ENCODE measurements at places on chromosomes 1 and 21.

- DNase-seq, result no peak
Observed at GRCh38 chr1:117857418-117857817, 72.0 kb downstream of the GDAP2 start.

GRCh38 chr1:7236844-7237515, 451.7 kb downstream of the CAMTA1 start:
- DNase-seq, result no peak

- DNase-seq, result no peak
Observed at GRCh38 chr1:156815961-156816422, 656 bp downstream of the SH2D2A start.

- no peak for DNase-seq
Observed at GRCh38 chr1:11350265-11350664, 77.3 kb downstream of the UBIAD1 start.

DNA sequence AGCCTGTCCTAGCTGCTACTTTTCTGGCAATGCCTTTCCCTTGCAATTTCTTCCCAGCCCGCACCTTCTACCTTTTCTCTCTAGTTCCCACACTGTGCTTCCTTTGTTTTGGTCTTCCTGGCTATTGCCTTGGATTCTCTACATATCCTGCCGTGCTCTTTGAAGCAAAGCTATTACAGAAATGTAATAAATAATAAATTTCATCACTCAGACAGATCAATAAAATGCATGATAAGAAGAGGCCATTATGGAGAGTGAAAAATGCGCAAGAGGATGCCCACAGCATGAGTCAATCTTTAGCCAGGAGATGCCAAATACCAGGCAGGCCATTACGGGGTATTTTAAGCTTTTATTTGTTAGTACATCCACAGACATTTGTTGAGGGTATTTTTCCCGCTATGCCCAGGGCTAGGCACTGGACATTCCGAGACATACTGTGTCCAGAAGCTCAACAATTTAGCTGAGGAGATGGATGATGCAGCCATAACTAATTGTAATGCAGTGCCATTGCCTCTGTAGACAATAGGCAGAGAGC, 163.6 kb downstream of the ST6GALNAC3 start:
- no peak for DNase-seq

DNA sequence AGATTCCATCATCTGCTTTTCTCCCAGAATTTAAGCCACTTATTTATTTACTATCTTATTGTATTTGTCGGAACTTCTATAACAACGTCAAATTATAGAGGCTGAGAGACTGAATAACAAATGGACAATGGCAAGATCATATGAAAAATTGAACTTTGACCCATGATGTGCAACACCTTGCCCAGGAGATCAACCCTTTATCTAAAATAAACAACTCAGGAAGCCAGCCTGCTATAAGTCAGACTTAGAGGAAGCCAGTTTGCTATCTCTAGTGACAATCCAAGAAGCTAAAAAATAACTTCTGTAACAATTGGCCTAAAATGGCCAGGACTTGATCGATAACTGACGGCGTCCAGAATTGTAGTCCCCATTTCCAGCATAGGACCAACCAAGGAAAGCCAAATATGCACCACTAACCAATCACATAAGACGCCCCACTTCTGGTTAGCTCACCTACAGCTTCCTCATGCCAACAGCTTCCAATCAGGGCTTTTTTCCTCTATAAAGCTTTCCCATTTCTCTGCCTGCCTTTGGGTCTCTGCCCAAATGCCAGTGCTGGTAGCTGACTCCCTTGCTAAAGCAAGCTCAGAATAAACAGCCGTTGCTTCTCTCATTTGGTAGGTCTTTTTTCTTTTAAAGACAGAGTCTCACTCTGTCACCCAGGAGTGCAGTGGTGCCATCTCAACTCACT, 28.5 kb downstream of the ANP32E start:
- no peak for DNase-seq

DNA sequence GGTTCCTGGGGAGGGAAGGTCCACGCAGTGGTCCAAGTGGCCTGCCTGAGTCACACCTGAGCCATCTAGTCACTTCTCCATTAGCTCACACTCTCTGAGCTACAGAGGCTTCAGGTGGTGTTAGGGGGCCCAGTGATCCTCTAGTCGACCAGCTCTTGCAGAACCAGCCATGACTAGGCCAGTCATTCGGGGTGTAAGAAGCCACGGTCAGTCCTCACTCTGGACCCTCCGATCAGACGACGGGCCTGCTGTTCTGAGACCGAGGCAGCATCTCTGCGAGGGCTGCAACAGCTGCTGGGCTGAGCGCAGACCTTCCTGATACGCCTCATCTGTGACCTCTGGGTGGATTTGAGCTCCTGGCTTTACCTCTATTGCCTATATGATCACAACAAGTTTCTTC, 68.8 kb downstream of the RIPK4 start:
- no peak for DNase-seq

DNA sequence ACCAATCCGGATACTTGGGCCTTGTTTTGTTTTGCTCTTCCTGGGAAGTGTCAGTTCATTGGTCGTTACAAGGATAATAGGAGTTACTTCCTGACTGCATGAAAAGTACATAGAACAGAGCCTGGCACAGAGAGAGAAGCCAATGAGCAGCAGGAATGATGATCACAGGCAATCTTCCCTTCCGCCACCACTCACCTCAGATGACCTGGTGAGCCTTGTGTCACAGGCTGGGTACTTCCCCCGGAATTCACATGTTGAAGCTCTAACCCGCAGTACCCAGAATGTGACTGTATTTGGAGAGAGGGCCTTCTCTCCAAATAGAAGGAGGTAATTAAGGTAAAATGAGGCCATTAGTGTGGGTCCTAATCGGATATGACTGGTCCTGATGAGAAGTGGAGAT, 18.8 kb upstream of the GPR137B start:
- DNase-seq, result no peak

DNA sequence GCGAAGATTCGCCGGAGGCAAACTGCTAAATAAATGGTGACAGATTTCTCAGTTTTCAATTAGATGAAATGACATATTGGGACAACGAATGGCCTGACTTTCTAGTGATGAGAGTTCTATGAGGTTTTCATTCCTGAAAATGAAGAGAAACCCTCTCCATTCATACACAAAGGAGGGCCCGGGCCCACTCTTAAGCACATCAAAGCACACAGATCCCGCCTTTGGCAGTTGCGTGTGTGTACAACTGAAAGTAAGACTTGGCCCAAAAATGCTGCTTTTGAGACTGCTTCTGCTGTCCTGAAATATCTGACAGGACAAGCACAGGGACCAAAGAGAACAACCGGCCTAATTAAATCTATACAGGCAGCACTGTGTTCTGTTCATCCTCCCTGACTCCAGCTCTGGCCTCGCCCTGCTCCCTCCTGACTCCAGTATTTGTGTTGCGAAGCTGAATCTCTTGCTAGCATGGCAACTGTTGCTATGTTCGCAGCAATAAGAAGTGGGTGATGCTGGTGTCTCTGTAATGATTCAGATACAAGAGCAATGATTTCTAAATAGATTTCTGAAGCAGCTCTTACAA, 7.4 kb downstream of the LRRC53 start:
- DNase-seq, result peak; percentile 75

DNA sequence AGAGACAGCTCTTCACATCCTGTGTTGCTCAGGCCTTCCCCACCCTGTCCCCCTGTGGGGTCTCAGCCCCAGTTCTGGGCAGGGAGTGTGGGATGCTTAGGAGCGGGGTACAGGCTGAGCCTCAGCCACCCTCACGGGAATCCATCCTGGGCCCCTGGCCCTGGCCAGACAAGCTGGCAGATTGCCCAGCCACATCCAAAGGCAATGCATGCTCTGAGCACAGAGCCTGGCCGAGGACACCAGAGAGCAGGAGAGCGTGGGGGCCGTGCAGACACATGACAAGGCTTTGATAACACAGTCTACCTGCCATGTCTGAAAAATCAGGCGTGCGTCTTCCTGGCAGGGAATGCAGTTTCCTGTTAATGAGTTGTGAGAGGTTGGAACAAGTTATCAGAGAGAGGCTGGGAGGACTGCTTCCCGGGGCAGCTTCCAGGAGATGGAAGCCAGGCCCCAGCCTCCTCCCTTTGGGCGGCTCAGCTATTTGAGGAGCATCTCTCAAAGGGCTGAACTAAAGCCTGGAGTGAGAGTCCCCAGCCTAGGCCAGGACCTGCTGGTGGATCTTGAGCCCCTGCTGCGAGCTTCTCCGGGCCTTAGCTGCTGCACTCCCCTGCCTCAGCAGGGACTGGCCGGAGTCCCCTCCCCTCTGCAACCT, 72.2 kb upstream of the SELENON start:
- peak; percentile 87 for DNase-seq

GRCh38 chr1:41743366-41743765, 175.4 kb downstream of the HIVEP3 start:
- DNase-seq, result no peak

- no peak for DNase-seq
Observed at GRCh38 chr1:78726686-78727085, 77.1 kb downstream of the IFI44 start.

GRCh38 chr1:31792541-31792940, 23.3 kb downstream of the SPOCD1 start:
- no peak for DNase-seq

DNA sequence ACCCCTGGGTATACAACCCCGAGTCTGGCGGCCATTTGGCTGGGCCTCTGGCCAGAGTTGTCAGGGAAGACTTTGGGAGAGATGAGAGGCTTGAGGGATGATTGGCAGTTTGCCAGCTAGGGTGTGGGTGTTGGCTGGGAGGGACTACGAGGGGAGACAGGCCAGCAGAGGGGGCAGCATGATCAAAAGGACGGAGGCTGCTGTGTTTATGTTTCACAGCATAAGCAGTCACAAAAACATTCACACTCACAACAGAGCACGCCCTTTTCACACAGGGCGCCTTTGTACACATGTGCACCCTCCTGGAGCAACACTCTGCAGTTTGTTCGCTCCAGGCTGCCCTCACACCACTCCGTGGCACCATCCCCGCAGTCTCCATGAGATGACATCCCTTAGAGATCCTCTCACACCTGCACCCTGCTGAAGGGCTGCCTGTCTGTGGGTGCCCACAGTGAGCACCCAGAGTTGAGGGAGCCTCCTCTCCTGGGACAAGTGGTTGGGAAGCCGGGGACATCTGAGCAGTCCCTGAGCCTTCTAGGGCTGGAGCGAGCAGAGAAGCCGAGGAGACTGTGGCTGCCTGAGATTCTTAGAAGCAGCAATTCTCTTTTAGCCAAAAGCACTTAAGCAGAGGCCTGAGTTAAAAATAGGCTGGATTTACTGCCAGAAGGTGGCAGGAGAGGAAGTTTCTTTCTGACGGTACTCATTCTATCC, 15.4 kb downstream of the EFNA3 start:
- DNase-seq, result peak; percentile 92

- no peak for DNase-seq
Observed at GRCh38 chr1:165313903-165314302, 42.6 kb downstream of the LMX1A start.

GRCh38 chr21:14487490-14488432, 58.4 kb downstream of the SAMSN1 start:
- DNase-seq, result no peak

- DNase-seq, result no peak
Observed at GRCh38 chr1:213852107-213852506, 135.7 kb upstream of the PROX1 start.

GRCh38 chr1:161676441-161676840, 13.5 kb downstream of the FCGR2B start:
- no peak for DNase-seq

DNA sequence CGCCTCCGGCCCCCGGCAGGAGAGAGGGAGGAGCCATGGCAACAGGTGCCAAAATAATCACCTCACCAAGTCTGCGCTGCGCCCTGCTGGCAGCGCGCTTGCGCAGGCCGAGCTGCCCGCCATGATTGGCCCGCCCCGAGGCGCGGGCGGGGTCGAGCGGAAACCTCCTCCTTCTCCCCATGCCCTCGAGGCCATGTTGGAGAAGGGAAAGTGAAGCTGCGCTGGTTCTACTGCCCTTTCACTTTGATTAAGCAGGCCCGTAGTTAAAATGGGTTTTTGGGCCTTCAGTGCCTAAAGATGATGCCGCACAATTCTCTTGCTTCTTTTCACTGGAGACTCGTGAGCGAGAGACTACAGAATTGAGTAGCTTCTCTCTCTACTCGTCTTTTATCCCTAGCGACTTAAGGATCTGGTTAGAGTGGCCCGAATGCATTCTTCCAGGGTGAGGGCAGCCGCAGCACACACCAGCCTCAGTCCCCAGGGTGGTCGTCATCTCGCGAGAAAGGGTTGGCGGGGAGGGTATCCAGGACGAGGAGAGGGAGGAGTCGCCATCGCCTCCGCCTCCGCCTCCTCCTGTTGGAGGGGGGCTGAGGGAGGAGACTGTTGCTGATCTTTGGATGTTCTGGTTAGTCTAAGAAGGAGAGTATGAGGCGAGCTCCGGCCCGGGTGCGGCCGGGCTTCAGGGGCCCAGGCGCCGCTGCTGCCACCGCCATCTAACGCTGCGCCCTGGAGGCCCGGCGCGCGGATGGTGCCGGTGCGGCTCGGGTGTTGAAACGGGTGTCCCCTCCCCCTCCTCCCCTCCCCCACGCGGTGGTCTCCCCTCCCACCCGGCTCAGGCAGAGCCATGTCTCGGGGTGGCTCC, at the start of gene DCAF6:
Gene DCAF6, plus strand, starts transcription at position 616 of the 862 bp plus-strand sequence. Its CDS starts 229 bp downstream, at position 845.
- peak; percentile 99 for DNase-seq

DNA sequence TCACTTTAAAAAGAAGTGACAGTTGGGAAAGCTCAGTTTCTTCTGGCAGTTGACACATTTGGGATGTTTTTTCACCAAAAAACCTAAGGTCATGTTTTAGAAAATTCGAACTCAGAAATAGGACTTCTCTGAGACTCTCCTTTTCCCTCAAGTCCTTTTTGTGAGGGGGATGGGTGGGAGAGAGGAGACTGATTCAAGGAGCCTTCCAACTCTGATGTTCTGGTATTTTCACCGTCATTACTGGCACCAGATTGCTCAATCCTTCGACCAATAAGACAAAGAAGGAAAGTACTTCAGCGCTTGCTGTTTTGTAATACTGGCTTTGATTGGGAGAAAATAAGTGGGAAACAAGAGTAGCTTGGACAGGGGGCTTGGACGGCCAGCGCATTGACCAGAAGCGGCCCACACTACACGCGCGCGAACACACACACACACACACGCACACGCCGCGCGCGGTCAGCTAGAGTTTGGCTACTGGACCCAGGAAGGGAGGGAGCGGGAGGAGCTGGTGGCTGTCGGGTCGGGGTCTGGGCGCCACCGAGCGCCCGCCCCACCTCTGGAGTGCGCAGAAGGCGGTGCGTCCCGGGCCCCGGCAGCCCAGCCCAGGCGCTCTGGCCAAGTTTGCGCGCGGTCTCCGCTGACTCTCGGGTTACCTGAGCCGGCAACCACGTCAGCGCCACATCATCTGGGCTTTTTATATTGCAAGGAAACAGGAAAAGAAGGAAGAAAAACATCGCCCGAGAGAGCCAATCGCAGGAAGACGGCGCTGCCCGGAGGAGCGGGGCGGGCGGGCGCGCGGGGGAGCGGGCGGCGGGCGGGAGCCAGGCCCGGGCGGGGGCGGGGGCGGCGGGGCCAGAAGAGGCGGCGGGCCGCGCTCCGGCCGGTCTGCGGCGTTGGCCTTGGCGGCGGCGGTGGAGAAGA, at the start of gene KCNK1:
Gene KCNK1, plus strand, starts transcription at position 855 of the 921 bp plus-strand sequence. Its CDS starts 66 bp downstream, at position 921.
- peak; percentile 17 for DNase-seq

GRCh38 chr1:178723546-178723945, 1.5 kb upstream of the RALGPS2 start:
- no peak for DNase-seq

GRCh38 chr1:233251201-233251720, 44.3 kb downstream of the PCNX2 start:
- DNase-seq, result no peak
